ENCODE measurements at places on chromosomes 7 and 10. TPM values are rescaled to one million over a fixed set of nuclear protein-coding genes. Genes with fewer than 3 reads are reported as not detected.

DNA sequence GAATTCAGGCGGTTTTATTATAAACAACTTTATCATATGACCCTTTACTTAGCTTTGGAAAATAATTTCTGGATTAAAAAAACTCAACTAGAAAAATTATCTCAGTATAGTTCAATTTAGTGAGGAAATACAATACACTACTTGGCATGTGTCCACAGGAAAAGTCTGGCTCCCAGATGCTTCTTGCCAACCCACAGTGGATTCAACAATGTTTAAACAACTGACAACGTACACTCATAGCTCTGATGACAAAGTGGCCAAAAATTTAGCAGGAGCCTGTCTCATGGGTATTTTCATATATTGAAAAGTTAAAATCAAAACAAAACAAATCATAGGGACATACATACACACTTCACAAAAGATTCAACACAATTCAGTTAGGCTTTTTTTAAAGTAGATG lies 158.8 kb downstream of the SKAP2 start:
- no peak for DNase-seq

LRRD1 gene
- not detected for polyA plus RNA-seq

- no peak for DNase-seq
Measured at GRCh38 chr7:101332026-101332425, 10.4 kb upstream of the IFT22 start.

- no peak for DNase-seq
Measured at GRCh38 chr10:131676800-131677421, 223.9 kb upstream of the PPP2R2D start.

SKIDA1 gene
- polyA plus RNA-seq: 0.13 TPM

Data from CD4-positive, alpha-beta memory T cell (primary cell).